ENCODE measurements at places on chromosomes 1 and 21.

DNA sequence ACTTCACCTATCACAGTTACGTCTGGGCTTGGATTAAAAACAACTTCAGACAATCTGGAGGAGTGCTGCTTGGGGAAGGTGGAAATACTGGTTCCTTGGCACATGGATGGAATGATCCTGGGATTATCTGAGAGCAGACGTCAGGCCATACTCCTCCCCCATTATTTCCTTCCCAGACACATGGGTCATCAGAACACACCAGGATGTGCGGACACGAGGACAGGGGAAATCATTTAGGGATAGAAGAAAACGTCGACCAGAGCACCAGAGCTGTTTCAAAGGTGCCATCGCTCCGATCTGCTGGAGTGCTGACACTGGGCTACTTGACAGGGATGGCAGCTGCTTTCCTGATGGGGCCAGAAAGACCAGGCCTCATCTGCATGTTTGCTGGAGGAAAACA lies 31.8 kb upstream of the ANGPTL7 start:
- DNase-seq, result no peak

DNA sequence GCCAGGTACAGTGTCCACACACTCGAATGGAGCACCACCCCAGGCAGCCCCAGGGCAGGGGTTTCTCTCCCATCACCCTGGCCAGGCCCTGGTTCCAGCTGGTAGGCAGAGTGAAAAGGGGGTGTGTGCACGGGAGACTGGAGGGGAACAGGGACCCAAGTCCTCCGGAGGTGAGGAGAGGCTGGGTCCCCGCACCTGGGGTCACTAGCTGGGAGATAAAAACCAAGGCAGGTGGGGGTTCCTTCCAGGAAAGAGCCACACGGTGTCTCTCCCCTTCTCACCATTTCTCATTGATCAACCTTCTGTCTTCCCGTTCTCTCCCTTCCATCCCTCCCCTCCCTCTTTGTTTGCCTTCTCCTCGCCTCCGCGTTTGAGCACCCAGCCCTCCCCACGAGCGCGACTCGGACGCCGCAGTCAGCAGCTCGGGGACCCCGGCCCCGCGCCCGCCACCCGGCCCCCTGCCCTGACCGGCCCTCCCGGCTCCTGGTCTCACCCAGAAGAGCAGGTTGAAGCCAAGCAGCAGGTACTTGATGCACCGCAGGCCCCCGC lies 358 bp downstream of the TSPAN2 start:
- DNase-seq, result no peak

DNA sequence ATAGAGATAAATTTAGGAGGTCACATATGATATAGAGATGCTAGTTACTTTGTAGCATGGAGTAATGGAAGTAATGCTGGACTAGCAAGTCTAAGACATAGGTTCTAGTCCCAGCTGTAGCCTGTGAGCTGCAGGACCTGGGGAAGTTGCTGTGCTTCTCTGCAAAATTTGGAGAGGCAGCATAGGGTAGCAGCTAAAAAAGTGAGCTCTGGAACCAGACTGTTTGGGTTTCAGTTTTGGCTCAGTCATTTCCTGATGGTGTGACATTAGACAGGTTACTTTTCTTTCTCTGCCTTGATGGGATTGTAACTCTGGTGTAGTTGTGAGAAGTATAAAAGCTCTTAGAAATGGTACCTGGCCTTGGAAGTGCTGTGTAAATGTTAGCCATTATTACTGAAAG lies 3.3 kb downstream of the METTL13 start:
- DNase-seq, result no peak

DNA sequence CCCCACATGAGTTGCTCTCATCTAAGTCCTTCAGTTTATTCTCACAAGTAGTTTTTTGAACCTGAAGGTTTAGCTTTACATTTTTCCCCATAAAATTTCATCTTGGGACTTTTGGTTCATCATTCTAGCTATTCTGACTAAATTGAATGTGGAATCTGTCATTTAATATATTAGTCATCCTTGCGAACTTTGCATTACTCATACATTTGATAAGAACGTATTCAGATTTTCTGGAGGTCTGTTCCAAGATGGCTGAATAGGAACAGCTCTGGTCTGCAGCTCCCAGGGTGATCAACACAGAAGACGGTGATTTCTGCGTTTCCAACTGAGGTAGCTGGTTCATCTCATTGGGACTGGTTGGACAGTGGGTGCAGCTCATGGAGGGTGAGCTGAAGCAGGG lies 59.8 kb upstream of the CSF1 start:
- peak; percentile 29 for DNase-seq

- no peak for DNase-seq
These were observed 209.2 kb upstream of the PTGFR start for GRCh38 chr1:78281580-78281979.

DNA sequence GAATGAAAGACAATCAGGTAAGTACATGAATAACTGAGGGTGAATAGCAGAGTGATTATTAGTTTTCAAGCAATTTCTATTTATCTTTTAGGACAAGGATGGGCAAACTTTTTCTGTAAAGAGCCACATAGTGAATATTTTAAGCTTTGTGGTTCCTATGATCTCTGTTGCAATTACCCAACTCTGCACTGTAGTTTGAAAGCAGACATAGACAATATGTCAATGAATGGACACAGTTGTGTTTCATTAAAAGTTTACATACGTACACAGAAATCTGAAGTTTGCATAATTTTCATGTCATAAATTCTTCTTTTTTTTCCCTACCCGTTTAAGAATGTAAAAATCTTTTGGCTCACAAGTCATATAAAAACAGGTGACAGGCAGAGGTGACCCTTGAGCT lies 71.4 kb downstream of the ZNF281 start:
- DNase-seq, result no peak

DNA sequence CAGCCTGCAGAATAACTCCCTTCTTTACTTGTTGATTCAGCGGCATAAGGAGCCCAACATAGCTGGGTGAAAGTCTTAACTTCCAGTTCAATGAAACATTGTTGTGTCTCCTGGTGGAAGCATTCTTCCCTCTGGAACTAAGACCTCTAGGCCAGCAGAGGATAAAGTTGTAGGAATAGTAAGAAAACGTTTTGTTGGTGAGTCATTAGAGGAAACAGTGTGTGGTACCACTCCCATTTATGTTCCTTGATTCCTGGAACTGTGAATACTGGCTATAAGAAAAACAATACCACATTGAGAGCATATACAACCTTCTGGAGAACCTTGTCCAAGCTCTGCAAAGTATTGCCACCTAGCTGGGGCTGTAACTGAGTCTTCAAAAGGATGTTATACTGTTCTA lies 737.4 kb upstream of the ZP4 start:
- no peak for DNase-seq

DNA sequence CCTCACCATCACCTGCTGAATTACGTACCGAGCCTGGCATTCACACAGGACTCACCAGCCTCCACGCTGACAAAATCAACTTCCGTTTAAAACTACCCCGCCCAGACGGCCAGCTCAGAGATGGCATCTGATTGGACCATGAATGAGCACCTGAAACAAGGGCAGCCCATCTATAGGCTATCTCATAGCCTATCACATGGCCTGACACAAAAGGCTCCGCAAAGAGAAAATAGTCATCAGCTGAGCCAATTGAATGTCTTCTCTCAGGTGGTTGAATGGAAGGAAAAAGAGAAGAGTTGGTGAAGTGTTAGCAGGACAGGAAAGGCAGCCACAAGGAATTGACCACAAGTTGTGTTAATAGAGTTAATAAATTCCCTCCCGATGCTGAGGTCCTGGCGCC lies 50.6 kb upstream of the ZC3H12A start:
- no peak for DNase-seq

- no peak for DNase-seq
These were observed 447.2 kb upstream of the NR5A2 start for GRCh38 chr1:199580300-199580699.

DNA sequence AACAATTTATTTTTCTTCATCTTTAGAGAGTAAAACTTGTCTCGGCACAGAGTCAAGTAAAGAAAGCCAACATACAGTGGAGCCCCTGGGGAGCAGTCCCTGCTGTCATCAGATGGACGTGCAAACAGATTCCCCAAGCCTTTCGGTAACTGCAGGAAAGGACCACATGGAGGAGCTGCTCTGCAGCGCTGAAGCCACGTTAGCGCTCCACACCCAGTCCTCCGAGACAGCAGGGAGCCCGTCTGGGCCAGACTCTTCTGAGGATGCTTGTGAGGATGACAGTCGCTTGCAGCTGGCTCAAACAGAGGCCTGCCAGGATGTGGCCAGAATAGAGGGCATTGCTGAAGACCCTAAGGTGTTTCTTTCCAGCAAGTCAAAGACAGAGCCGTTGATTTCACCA lies 77.1 kb upstream of the SCCPDH start:
- no peak for DNase-seq

GRCh38 chr1:209807509-209807908 lies 1.6 kb upstream of the IRF6 start:
- no peak for DNase-seq

DNA sequence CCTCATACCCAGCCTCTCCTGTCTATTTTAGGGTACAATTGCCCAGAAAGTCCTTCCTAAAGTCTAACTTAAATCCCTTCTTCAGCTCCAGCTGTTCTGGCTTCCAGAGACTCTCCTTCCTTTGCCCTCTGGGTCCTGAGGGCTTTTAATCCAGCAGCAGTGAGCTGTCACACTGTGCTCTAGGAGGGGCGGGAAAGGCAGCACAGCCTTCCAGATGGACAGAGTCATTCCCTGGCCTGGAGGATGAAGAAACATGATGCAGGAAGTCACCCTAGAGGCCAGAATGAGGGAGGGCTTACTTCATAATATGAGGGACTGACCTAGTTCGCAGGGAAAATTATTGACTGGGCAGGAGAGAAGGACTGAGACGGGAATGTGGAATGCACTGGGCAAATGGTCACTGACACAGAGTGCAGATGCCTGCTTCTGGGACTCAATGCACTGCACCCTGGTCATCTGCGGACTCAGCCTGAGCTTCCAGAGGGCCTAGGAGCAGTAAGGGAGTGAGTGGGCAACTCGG lies 1.3 kb downstream of the SH2D2A start:
- DNase-seq, result peak; percentile 36

- DNase-seq, result no peak
These were observed 627 bp downstream of the PLEKHA6 start for GRCh38 chr1:204359131-204359473.

- no peak for DNase-seq
These were observed 17.3 kb downstream of the SLAMF1 start for GRCh38 chr1:160629286-160630210.

GRCh38 chr1:98696077-98696476 lies 34.6 kb downstream of the SNX7 start:
- DNase-seq, result no peak

GRCh38 chr1:153058826-153059784 lies 1.8 kb upstream of the SPRR2A start:
- no peak for DNase-seq

- peak; percentile 70 for DNase-seq
These were observed 6.1 kb downstream of the ERRFI1 start for GRCh38 chr1:8020032-8020431.

- DNase-seq, result no peak
These were observed 12.1 kb downstream of the EPHA10 start for GRCh38 chr1:37752583-37753471.

DNA sequence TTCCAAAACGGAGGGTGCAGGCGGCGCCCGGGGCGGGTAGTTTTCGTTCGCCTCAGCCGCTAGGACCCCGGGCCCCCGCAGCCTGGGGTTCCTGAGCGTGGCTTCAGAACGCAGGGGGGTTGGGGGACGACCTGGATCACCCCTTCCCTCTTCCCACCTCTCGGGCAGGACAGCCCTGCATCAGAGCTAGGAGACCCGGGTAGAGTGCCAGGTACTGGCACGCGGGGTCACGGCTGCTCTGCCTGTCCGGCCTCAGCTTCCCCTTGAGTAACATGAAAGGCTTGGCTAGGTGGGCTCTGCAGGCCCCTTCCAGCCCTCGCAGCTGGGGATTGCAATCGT lies 484 bp downstream of the DFFB start:
- DNase-seq, result no peak

DNA sequence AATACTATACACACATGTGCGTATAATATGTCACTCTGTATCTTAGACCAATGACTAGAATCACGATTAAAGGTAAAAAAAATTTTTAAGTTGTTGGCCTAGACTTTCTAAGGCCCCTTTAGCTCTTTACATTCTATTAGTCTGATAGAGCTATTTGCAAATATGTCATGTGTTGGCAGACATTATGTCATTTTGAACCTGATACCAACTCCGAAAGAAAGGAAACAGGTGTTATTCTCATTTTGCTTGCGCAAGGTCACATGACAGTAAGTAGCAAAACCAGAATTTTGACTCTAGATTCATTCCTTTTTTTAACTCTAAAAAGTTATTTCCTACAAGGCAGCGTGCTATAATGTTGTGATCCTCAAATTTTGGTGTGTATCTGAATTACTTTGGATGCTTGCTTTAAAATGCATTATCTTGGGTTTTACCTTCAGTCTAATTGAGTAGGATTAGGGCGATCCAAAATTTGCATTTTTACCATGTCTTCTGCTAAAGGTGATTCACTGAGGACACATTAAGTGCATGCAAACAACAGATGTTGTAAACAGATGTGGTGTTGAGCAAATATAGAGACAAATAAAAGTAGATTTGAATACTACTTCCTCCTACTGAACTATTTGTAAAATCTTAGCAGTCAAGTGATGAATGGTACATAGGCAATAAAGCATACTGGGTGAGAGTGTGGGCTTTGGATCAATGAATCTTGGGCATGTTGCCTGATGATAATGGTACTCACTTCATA lies 63.5 kb upstream of the KIAA1614 start:
- DNase-seq, result no peak

DNA sequence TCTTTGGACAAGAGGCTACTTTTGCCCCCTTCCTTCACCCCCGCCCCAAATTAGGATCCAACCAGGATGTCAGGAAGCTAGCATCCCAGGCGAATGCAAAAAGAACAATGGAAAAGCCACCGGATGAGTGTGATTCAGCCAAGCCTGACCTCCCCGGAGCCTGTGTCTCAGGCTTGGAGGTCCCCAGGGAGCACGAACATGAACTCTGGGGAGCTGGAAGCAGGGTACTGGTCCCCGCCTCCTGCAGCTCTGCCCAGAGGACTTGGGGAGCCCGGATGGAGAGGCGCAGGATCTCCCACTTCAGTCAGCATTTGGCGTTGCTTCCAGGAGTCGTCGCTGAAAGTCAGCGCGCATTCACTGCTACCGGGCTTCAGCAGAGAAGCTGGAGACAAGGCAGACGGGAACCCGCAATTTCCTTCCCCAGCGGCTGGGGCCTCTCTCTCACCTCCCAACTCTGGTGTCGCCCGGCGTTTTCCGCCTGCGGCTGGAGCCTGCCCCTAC lies 1.8 kb upstream of the TBX15 start:
- DNase-seq, result no peak

- no peak for DNase-seq
These were observed 5.8 kb downstream of the TIAM1 start for GRCh38 chr21:31337996-31338907.

GRCh38 chr1:162660574-162660973 lies 28.3 kb downstream of the DDR2 start:
- DNase-seq, result no peak
